Right ventricle myocardium inferior (tissue), 1 donor: ENCODE measurements at places on chromosomes 4 and X. TPM values are rescaled to one million over a fixed set of nuclear protein-coding genes. Genes with fewer than 3 reads are reported as not detected.

CT45A1 gene
- not detected for total RNA-seq

PAGE2 gene
- total RNA-seq = not detected

GLA gene
- total RNA-seq = 12.6 TPM

EXOC1 gene
- total RNA-seq = 19.8 TPM

CENPVL2 gene
- total RNA-seq = not detected

GRCh38 chr4:967113-968104 is 6.0 kb downstream of the DGKQ start:
- peak; percentile 55 for DNase-seq

DNA sequence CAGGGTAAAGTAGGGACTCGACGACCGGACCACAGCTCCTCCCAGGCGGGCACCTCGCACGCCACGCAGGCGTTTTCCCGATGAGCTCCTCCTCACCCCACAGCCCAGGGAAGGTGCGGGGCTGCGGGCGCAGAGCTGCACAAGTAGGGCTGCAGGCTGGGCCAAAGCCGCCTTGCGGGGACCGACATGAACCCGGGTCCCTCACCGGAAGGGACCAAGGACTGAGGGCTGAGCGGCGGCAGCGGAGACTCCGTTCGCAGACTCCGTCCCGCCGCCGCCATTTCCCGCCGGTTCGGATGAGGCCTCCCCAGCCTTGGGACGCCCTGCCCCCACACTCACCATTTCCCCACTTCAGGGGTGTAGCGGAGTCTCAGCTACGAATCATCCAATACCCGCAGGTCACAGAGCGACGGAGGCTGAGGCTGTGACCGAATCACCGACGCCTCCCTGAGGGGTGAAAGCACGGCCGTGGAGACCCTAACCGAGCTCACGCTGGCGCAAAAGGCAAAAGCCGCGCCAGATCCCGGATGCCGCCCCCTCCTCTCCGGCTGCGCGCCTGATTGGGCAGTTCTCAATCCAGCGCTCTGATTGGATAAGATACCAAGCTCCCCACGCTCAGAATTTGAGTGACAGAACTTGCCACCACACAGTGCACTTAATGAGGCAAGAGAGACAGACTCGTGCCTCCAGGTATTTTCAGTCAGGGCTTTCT is at the start of gene ZNF732:
Gene ZNF732, minus strand, starts transcription at position 506 of the 712 bp plus-strand sequence. Its CDS starts 164 bp downstream, at position 342.
- DNase-seq = peak; percentile 67

- no peak for DNase-seq
These were observed 442.9 kb upstream of the BOD1L1 start for GRCh38 chr4:14070289-14070880.

- no peak for DNase-seq
These were observed 887.1 kb upstream of the FRG1 start for GRCh38 chr4:189053621-189054020.

GRCh38 chr4:113013751-113014150 is 35.7 kb upstream of the ANK2 start:
- no peak for DNase-seq

DNA sequence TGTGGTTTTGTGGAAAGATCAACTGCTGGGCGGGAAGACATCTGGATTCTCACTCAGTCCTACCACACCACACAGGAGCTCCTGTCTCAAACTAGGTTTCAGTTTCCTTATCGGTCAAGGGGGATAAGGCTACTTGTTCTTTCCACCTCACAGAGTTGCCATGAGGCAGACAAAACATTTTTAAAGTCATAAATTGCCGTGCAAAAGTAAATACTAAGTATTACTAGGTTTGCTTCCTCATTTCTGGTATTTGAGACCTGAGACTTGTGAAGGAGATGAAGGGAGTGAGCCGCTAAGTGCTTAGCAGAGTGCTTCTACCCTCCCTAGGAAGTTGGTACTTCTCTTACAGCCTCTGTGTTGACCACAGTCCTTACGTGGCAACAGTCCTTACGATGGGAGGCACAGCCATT is 1.5 kb downstream of the LAP3 start:
- DNase-seq = no peak

- DNase-seq = no peak
These were observed 197.4 kb upstream of the HS3ST1 start for GRCh38 chr4:11626066-11626465.

DNA sequence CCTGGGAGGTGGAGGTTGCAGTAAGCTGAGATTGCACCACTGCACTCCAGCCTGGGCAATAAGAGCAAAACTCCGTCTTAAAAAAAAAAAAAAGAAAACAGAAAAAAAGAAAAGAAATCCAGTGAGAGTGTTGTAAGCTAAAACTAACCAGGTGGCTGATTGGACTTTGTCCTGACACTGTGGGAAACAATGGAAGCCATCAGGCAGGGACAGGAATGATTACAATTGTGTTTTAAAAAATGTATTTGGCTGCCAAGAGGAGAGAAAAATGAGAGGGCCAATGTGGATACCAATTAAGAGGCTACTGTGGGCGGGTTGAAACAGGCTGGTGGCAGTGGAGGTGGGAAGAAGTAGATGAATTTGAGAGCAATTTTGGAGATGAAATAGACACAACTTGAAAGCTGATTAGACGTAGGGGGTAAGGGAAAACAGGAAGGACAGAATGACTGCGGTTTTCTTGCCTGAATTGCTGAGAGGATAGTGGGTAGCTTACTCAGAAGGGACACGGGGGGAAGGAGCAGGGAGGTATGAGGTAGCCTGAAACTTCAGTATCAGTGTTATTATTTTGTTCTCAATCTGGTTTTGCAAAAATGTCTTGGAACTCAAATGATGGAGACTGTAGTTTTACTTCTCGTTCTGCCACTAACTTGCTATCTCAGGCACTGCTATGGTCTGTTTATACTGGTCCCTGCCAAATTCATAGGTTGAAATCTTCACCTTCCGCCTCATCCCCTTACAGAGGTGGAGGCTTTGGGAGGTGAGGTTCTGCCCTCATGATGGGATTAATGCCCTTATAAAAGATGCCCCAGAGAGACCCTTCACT is 45.6 kb upstream of the CHRNA9 start:
- no peak for DNase-seq

DNA sequence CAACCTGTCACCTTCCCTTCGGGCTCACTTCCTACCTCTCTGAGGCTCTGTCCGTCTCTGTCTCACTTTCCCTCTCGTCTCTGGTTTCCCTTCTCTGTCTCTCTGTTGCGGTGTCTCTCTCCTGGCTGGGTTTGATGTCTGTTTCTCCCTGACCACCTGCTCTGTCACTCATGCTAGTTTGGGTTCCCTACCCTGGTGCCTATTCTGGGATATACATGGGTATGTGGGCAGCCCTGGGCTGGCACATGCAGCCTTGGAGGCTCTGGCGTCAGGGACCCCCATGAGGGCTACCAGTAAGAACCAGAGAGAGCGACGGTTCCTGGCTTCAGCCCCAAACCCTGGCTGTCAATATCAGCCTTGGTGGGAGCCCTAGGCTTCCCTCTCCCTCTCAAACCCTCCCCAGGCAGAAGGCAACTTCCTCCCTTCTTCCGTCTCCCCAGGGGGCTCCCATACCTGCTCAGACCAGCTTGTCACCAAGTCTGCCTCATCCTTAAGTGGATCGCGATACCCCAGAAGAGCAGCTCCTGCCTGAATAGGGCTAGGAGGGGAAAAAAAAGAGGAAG is 314 bp downstream of the DNASE1L1 start:
- no peak for DNase-seq

DNA sequence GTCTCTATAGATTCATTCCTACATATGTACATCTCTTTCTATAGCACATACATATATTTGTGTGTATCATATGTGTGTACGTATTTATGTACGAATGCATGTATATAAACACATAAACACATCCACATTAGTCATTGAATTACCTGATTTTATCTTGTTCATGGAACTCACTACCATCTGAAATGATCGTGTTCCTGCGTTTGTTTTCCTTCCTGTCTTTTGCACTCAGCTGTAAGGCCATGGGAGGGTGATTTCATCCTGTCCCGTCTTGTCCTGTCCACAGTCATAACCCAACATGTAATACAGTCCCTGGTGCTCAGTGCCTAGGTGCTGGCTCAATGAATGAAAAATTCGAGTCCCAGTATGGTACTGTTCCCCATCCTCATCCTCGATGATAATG is 191.8 kb upstream of the PSAPL1 start:
- DNase-seq = no peak

- no peak for DNase-seq
These were observed 164.9 kb downstream of the MAML3 start for GRCh38 chr4:139988863-139989765.

GRCh38 chrX:7154041-7154597 is 6.2 kb upstream of the PUDP start:
- no peak for DNase-seq

DNA sequence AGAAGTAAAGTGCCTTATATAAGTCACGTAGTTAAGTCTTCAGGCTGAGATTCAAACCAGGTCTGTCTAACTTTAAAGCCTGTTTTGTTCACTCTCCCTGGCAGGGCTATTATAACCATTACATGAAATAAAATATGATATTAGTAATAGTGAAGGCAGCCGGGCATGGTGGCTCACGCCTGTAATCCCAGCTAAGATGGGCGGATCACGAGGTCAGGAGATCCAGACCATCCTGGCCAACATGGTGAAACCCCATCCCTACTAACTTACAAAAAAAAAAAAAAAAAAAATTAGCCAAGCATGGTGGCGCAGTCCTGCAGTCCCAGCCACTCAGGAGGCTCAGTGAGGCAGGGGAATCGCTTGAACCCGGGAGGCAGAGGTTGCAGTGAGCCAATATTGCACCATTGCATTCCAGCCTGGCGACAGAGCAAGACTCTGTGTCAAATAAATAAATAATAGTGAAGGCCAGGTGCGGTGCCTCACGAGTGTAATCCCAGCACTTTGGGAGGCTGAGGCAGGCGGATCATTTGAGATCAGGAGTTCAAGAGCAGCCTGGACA is 22.1 kb upstream of the SOWAHD start:
- DNase-seq = no peak

DNA sequence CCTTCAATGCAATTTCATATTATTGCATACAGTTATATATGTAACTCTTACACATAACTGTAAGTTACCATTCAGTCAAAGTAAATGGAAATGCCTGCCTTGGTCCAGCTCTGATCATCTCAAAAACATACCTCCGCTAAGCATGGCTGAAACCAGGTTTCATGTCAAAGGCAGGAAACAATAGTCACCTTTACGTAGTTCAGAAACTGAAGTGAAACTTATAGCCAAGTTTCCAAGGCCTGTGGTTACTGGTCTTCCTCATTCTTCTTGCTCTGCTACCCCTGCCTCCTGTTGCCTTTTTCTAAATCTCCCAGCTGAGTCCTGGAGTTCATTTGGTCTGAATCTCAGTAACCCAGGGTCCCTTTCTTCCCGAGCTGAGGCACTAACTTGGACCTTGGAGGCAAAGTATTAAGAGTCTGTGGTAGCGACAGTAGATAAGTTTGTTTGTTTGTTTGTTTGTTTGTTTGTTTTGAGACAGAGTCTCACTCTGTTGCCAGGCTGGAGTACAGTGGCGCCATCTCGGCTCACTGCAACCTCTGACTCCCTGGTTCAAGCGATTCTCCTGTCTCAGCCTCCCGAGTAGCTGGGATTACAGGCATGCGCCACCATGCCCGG is 30.8 kb downstream of the DAPP1 start:
- DNase-seq = no peak

GRCh38 chr4:93771640-93772411 is 56.7 kb upstream of the ATOH1 start:
- DNase-seq = no peak

DNA sequence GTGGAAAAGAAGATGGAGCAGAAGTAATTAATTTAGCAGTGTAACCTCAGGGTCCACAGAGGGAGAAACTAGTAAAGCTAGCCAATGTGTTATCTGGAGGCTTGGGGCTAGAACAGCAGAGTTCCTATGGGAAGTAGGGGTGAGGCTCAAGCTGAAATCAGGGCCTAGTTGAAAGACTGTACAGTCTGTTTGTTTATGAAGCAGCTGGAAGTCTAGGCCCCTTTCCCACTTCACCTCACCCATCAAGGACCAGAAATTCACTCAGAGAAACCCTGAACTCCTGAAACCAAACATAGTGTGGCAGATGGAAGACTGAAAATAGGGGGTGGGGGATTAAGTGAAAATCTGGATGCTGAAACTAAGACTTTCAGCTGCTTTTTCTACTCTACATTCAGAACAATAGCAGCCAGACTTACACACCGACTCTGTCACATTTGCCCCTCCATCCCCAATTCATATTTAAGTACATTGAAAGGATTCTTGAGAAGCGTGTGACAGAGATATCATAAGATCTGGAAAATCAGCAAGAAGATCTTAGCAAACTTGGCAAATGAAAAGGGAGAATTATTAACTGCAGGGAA is 32.6 kb upstream of the FAM241A start:
- DNase-seq = no peak

GRCh38 chr4:24639714-24640113 is 55.4 kb upstream of the DHX15 start:
- no peak for DNase-seq

DNA sequence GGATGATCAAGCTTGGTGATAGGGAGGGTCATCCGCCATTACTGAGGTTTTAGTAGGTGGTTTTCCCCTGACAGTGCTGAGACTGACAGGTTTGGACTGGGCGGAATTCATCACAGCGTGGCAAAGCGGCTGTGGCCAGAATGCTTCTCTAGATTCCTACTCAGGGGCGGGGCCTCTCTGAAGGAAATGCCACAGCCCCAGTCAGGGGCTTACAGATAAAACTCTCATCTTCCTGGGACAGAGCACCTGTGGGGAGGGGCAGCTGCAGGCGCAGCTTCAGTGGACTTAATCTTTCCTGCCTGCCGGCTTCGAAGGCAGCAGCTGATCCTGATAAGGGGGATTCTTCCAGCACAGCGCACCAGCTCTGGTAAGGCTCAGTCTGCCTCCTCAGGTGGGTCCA is 316.7 kb downstream of the RPA4 start:
- no peak for DNase-seq

- no peak for DNase-seq
These were observed 78.0 kb downstream of the HMX1 start for GRCh38 chr4:8793571-8794160.

DNA sequence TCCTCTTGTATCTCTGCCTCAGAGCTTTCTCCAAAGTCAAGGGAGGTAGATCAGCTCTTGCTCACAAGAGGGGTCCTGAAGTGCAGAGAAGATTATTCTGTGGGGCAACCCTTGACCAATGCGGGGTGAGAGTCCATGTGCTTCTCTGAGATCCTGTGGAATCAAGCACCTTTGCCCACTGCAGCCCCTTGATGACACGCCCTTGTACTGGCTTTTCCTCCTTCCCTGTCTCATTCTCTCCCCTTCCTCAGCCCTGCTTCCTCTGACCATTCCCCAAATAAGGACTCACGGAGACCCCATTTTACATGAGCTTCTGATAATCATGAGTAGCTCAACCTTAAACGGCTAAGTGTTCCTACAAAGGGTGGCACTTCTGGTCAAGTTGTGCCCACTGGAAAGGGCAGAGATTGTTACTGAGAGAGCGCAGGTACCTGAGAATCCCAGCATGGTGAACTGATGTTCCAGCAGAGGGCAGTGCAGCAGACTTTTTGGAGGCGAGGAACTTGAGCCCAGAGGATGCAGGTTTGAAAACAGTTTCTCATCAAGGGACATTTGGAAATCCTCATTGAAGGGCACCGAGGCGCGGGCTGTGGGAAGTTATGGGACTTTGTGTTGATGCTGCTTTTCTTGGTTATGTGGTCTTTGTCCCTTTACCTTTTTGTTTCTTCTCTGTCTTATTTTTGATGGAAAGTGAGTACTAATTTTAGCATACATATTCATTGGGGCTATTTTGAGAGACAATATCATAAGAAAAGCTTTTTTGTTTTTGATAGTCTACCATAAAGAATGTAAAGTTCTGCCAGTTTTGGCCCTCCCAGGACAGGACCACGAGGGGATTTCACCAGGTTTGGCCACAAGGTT is 201.3 kb downstream of the RBM46 start:
- no peak for DNase-seq

- no peak for DNase-seq
These were observed 94.9 kb upstream of the SHISA3 start for GRCh38 chr4:42302348-42302747.

- DNase-seq = no peak
These were observed 65.5 kb downstream of the EDNRA start for GRCh38 chr4:147546349-147546748.
